AG04450 (cell line): ENCODE measurements at places on chromosomes 13 and 19.

- DNase-seq, result no peak
Measured at GRCh38 chr19:10266706-10267105, 4.2 kb upstream of the ICAM1 start.

DNA sequence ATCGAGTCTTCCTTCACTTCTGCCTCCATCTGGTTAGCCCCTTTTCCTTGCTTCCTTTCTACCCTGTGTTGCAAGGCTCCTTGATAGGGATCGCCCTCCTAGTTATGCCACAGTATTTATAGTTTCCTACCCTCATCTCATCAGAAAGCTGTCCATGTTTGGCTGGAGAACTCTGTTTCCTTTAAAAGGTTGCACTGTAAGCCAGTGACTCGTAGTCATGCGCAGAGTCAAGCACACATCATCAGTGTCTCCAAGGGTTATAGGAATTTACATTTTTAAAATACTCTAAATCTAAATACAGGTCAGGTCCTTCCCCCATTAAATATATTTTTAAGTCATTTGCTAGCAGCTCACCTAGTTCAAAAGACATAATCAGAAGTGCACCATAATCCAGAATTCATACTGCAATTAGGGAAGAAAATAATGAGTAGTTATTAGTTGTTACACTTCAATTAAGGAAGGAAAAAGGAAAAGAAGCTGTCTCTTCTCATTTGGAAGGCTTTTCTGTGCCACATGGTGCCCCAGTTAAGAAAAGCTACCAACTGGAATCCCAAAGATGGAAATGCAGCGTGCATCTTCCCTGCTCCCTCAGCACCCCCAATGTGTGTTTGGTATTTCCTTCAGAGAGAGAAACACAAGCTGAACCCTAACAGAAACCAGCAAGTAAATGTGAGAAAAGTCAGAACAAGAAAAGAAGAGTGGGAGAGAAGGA lies 81.0 kb downstream of the GPR12 start:
- DNase-seq, result peak; percentile 24

DNA sequence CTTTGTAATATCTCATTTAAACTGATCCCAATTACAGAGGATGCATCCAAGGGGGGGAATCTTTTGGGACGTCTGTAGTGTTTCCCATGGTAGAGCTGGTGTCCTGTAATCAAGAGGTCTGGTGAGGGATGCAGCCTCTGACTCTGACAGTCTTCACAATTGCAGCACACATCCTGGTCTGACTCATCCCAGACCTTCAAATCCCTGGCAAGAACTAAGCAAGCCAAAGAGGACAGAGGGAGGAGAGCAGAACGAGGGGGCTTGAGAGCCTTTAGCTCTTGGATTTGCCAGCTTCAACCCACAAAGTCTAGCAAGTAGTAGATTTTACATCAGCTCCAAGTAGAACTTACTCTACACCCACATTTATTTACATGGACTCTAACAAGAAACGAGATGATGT lies 17.3 kb upstream of the FCGBP start:
- DNase-seq, result no peak

DNA sequence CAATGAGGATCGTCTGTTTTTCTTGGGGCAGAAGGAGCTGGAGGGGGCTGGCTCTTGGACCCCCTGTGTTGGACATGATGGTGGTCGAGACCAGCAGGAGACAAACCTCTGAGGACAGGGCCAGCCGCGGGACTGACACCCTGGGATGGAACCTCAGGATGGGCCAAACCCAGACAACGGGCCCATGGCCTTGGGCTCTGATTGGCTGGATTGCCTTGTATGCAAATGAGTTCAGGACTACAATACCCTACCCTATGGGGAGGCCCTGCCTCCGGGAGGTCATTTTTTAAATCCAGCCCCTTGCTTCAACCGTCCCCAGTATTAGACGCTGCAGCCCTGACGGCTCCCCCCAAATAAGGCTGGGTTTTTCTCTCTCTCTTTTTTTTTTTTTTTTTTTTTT lies 22.0 kb downstream of the SLC5A5 start:
- DNase-seq, result no peak

GRCh38 chr19:55383279-55384130 lies 587 bp downstream of the TMEM238 start:
- DNase-seq, result no peak

GRCh38 chr13:95391362-95391761 lies 90.1 kb upstream of the ABCC4 start:
- DNase-seq, result no peak

- DNase-seq, result no peak
Measured at GRCh38 chr13:30362869-30363268, 55.5 kb upstream of the KATNAL1 start.

DNA sequence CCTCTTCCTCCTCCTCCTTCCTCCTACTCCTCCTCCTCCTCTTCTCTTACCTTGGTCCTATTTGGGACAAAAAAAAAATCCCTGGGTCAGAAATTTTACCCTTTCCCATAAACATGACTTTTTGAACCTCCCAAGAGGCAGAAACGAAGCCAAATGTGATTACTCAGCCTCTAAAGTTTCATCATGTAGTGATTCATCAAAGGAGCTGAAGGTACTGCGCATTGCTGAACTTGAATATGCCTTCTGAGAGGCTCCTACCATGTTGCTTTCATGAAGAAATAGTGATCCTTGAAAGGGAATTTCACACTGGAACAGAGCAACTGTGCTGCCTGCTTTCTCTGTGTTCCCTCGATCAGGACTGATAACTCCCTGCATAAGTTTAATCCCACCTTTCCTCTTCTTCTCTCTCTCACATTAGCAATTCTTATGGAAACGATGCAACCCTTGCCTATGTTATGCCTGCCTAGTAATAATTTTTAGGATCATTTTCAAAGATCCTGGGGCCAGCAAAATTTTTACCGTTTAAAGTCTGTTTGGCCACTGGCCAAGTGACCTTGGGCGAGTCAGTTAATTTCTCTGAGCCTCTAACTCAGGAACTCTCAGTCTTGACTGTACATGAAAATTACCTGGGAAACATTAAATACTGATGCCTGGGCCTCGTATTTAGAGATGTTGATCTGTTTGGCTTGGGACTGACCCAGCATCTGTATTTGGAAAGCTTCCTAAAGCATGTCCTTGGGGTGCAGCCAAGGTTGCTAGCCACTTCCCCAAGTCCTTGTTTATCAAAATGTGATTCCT lies 149.5 kb downstream of the DCT start:
- peak; percentile 70 for DNase-seq

- DNase-seq, result no peak
Measured at GRCh38 chr13:106499896-106500295, 35.6 kb downstream of the EFNB2 start.

DNA sequence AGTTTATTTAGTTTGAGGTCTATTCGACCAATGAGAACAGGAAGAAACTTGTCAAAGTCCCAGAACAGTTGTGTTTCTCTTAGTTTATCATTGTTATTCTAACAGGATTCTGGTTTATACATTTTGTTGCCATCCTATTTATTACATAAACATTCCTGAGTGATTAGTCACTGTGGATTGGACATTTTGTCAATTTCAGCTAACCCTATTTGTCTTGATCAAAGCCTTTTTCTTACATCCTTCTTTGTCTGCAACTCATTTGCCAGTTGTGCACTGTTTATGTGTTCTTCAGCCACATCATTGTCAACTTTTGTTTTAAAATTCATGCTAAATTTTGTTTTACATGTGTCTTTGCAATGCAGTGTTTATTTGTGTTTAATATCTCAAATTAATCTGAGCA lies 886.0 kb upstream of the SLC10A2 start:
- DNase-seq, result no peak

GRCh38 chr19:47854459-47854858 lies 4.6 kb upstream of the TPRX2 start:
- no peak for DNase-seq

GRCh38 chr13:83201506-83201905 lies 680.8 kb downstream of the SLITRK1 start:
- DNase-seq, result no peak

DNA sequence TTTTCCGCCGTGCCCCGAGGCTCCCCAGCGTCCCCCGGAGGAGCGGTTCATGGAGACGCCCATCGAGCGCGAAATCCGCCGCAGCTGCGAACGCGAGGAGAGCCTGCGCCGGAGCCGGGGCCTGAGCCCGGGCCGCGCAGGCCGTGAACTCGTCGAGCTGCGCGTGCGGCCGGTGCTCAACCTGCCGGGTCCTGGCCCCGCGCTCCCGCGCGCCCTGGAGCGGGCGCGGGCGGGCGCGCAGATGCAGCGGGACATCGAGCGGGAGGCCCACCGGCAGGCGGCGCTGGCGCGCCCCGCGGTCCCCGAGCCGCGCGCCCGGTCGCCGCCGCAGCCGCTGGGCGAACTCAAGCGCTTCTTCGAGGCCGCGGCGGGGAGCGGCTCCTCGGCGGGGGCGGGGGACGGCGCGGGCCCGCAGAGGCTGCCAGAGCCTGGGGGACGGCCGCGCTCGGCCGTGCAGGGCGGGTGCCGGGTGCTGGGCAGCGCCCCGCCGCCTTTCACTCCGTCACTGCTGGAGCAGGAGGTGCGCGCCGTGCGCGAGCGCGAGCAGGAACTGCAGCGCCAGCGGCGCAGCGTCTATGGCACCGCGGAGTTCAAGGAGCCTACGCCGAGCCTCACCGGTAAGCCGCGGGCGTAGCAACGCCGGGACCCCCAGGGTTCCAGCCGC lies 807 bp downstream of the MISP3 start:
- no peak for DNase-seq

DNA sequence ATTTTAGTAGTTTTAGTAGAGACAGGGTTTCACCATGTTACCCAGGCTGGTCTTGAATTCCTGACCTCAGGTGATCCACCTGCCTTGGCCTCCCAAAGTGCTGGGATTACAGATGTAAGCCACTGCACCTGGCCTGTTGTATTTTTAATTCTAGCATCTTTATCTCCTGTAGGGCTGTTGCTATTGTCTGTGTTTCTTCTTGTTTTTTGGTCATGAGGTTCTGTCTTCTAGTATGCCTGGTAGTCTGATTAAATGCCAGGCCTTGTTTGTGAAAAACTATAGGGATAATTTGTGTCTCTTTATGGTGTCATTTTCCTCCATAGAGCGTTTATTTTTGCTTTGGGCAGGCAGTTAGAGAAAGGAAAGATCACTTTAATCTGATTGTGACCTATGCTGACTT lies 3.1 kb downstream of the ARHGEF18 start:
- no peak for DNase-seq

GRCh38 chr13:113875429-113875815 lies 11.5 kb upstream of the GAS6 start:
- no peak for DNase-seq
